NCI-H1105 (cell line): ENCODE measurements at places on chromosomes 12 and 14.

GRCh38 chr12:90004319-90005074 lies 295.9 kb upstream of the ATP2B1 start:
- no peak for DNase-seq

DNA sequence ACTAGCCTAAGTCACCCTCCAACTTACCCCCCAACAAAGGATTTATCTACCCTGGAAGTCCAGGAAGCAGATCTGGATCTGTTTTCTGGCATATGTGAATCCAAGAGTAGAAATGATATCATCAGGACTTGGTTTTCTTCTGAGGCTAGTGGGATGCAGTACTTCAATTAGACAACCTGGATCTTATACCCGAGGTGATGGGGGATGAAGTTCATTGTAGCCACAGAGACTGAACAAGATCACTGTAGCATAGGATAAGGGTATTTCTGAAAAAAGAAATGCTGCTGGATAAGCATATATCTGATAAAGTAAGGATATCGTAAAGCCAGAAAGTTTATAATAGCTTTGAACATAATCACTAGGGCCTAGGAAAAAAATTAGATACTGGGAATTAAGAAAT lies 174.4 kb downstream of the FOXA1 start:
- DNase-seq = no peak

DNA sequence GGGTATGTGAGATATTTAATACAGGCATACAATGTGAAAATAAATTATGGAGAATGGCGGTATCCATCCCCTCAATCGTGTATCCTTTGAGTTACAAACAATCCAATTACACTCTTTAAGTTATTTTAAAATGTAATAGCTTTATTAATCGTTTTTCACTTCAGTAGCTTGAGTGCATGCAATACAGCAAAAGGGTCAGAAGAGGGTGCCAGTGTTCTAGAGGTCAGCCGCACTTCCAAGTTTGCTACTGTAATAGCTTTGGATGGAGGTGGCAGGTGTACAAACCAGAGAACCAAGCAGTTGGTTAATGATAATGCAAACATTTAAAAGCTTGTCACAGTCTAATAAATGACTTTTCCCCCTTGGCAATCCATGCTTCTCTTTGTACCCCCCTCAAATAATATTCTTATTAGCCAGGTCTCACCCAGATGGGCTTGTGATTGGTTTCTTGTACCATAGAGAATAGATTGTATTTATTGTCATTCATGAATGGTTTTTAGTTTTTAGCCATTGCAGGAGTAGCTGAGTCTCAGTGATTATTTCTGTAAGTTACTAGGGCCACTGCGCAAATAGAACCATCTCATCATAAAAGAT lies 127.0 kb downstream of the ERC1 start:
- DNase-seq = peak; percentile 78

- DNase-seq = no peak
These were observed 7.8 kb downstream of the CTDSP2 start for GRCh38 chr12:57838594-57839302.

GRCh38 chr14:90726656-90727055 lies 89.6 kb downstream of the TTC7B start:
- DNase-seq = no peak

GRCh38 chr12:50677858-50678257 lies 86.0 kb upstream of the ATF1 start:
- no peak for DNase-seq

- DNase-seq = no peak
These were observed 109.8 kb upstream of the FOXG1 start for GRCh38 chr14:28656704-28657255.

- no peak for DNase-seq
These were observed 53.5 kb downstream of the DGLUCY start for GRCh38 chr14:91167380-91167770.

DNA sequence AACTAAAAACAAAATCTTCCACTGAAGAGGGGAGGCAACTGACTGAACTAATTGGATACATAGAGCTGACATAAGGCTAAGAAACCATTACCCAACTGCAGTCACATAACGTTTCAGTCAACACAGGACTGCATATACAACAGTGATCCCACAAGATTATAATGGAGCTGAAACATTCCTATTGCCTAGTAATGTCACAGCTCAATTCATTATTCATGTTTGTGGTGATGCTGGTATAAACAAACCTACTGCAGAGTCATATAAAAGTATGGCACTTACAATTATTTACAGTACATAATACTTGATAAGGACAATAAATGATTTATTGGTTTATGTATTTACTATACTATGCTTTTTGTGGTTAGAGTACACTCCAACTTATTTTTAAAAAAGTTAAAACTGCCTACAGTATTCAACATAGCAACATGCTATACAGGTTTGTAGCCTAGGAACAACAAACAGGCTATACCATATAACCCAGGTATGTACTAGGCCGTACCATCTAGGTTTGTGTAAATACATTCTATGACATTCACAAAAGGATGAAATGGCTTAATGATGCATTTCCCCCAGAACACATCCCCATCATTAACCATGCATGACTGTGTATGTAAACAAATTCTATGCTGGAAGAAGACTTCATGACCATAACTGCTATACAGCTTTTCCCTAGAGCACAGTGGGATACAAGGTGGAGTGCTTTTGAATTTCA lies 4.3 kb downstream of the NAP1L1 start:
- DNase-seq = no peak

GRCh38 chr14:104023325-104024055 lies 62.0 kb upstream of the ASPG start:
- DNase-seq = no peak

GRCh38 chr12:130540376-130540775 lies 175.7 kb downstream of the RIMBP2 start:
- no peak for DNase-seq

- no peak for DNase-seq
These were observed 42.2 kb downstream of the FNTB start for GRCh38 chr14:65028937-65029336.

DNA sequence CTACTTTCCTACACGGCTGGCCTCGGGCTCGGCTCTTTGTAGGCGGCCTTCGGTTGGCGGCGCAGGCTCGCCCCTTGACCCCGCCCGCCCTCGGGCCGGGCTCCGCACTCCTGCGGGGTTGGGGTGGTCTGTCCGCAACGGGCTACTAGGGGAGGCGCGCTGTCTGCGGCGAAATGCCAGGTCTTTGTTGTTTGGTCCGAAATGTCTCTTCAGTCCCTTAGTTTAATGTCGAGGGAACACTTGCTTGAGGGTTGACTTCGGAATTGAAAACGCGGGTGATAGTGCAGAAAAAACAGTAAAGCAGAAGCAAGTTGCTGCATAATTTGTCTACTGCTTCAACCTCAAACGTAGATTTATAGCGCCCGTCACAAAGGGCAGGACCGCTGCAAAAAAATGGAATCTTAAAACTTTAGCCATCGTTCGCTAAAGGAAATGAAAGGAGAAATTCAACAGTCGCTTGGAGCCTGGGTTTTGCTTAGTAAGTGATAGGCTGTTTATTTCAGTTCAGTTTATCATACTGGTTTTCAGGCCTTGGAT lies 390 bp downstream of the JKAMP start:
- no peak for DNase-seq
